ENCODE measurements at places on chromosomes 16 and 17. TPM values are rescaled to one million over a fixed set of nuclear protein-coding genes. Genes with fewer than 3 reads are reported as not detected.

DNA sequence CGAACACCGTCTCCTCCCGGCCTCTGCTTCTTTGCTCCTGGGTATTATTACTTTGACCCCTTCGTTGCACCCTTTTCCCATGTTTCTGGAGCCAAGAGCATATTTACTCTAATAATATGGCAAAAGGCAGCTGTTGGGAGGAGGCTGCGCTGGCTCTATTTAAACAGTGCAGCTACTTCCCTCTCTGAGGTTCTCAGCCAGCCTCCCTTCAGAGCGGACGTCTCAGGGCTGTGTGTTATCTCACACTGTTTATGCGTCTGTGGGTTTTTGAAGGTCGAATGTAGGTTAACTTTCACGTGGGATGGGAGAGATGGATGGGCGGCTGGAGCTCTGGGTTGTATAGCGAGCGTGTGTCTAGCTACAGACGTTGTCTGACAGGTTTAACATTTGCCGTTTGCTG, 45.3 kb downstream of the COX4I1 start:
- peak; percentile 52 for DNase-seq

GRCh38 chr16:87531418-87531817, 38.6 kb upstream of the ZCCHC14 start:
- no peak for DNase-seq

The CDH1 gene
- total RNA-seq: 770 TPM

The SGCA gene
- 4.7 TPM for total RNA-seq

The RNF157 gene
- 89.3 TPM for total RNA-seq

The CACNG4 gene
- total RNA-seq: 0.25 TPM

- peak; percentile 14 for DNase-seq
Measured at GRCh38 chr17:6495450-6496115, 51.3 kb downstream of the PIMREG start.

GRCh38 chr16:56300891-56301850, 109.9 kb downstream of the GNAO1 start:
- DNase-seq: no peak

GRCh38 chr17:57603978-57604377, 141.1 kb downstream of the CCDC182 start:
- peak; percentile 60 for DNase-seq

- DNase-seq: no peak
Measured at GRCh38 chr17:39563476-39563875, 44.2 kb downstream of the NEUROD2 start.

- no peak for DNase-seq
Measured at GRCh38 chr16:74372953-74373846, 2.9 kb upstream of the NPIPB15 start.

DNA sequence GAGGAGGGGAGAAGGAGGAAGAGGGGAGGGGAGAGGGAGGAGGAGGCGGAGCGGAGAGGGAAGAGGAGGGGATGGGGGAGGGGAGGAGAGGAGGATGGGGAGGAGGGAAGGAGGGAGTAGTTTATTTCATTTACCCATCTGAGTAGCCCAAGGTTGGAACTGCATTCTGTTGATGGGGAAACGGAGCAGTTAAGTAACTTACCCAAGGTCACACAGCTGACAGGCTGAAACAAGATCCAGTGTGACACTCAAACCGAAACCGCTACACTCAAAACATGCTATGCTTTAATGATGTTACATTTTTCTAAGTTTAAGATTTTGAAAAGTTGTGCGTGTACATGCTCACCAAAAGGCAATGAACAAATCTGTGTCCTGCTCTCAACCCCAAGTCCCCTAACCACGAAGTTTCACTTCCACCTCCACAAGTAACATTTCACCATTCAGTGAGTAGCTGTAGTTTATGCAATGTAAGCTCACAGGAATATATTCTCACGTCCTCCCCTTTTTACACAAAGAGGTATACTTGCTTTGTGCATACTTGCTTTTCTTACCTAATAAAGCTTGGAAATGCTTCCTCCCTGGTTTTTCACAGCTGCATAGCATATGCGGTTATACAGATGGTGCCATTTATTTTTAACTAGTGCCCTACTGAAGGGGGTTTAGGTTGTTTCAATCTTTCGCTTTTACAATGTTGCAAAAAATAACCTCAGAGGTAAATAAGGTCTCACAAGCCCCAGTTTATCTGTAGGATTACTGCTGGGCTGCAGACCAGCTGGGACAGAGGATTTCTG, 275.3 kb downstream of the PARN start:
- no peak for DNase-seq

- DNase-seq: no peak
Measured at GRCh38 chr17:57499648-57500049, 243.3 kb downstream of the MSI2 start.

GRCh38 chr17:29566473-29567303, at the start of gene ABHD15:
Gene ABHD15 (minus strand): TSS chr17:29567037. CDS start chr17:29566966, 71 bp downstream.
- DNase-seq: peak; percentile 83

The RAB11FIP4 gene
- total RNA-seq: 46.9 TPM

The MYO15B gene
- total RNA-seq: 575 TPM

The GPR139 gene
- total RNA-seq: not detected

- no peak for DNase-seq
Measured at GRCh38 chr16:12255473-12255872, 278.9 kb downstream of the SNX29 start.

GRCh38 chr16:49856672-49857330, 889 bp upstream of the ZNF423 start:
- DNase-seq: peak; percentile 82

The TMEM92 gene
- total RNA-seq: 3.4 TPM

GRCh38 chr17:4276514-4276913, 12.7 kb upstream of the ANKFY1 start:
- DNase-seq: no peak

DNA sequence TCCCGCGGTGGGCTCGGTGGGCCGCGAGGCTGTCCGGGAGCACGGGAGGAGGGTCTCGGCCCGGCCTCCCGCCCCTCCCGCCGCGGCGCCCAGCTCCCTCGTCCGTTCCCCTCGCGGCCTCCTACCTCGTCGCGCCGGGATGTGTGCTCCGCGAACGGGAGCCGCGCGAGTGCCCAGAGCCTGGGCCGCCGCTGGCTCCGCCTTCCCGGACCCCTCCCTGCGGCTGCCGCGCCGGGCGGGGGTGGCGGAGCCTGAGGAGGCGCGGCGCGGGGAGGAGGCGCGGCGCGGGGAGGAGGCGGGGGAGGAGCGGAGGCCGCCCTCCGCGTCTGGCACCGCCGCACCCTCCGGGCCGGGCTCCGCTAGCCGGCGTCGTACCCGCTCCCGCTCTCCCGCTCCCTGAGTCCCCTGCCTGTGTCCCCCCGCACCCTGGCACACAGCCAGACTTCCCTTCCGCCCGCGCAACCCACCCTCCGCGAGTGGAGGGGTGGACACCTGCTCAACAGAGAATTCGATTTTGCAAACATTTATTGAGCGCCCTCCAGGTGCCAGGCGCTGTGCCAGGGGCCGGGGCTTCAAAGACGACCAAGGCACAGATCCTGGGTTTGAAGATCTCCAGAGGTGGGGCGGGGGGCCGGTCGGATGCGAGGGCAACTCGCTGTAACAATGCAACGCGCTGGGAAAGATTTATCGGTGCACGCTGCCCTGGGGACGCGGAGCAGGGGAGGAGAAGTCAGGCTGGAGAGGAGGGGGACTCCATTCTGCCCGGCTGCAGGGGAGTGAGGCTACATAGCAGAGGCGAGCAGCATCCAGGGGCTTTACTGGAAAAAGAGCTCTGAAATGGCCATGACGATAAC, at the start of gene MPP3:
TSS of gene MPP3 (minus strand) at position 171 of the 854 bp plus-strand sequence. CDS start 1,240 bp downstream, outside the sequence.
- DNase-seq: peak; percentile 64

DNA sequence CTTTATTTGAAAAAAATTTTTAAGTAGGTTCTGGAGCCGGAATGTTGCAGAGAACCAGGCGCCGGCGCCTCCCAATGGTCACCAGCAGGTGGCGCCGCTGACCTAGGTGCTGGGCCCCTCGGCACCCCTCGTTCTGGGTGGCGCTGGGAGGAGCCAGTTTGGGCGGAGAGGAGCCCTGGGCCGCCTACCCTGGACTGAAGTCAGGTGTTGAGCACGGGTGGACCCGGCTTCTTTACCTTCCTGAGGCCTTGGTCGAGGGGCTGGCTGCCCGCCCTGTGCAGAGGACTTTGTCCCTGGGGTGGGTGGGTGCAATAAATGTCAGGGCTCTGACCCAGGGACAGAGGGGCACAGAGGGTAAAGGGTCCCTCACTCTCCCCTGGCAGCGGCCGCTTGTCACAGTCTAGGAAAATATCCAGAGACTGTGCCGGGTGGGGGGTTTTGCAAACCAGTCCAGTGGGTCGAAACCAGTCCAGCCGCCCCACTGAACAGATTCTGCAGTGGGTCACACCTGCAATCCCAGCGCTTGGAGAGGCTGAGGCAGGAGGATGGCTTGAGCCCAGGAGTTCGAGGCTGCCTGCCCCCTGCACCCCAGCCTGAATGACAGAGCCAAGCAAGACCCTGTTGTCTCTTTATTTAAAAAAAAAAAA, 30.1 kb upstream of the TNFRSF13B start:
- peak; percentile 87 for DNase-seq

The CFAP119 gene
- total RNA-seq: 7.8 TPM

DNA sequence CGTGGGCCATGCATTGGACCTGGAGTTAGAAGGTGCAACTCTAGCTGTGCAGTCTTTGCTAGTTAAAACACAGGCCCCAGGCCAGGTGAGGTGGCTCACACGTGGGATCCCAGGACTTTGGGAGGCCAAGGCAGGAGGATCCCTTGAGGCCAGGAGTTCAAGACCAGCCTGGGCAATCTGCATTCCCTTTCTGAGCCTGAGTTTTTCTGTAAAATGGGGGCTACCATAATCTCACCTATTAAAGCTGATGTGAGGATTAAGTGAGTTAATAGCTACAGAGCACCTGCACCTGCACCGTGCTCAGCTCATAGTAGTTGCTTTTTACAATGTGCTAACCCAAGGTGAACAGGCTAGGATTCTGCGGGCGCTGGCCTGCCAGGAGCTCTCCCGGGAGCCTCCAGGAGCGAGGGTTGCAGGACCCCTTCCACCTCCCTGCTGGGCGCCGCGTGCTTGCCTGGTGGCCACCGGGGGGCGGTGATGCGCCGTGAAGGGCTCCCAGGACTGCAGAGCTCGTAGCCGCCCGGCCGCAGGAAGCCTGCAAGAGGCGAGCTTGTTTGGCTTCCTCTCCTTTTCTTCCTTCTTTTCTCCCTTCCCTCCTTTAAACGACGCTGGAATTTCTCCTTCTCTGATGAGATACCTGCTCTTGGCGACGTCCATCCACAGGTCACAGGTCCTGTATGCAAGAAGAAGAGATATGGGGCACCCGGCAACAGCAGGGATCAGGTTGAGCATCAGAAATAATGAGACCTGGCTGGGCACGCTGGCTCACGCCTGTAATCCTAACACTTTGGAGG, 51.3 kb downstream of the ZFP90 start:
- DNase-seq: peak; percentile 75

The PMP22 gene
- total RNA-seq: 52.8 TPM

DNA sequence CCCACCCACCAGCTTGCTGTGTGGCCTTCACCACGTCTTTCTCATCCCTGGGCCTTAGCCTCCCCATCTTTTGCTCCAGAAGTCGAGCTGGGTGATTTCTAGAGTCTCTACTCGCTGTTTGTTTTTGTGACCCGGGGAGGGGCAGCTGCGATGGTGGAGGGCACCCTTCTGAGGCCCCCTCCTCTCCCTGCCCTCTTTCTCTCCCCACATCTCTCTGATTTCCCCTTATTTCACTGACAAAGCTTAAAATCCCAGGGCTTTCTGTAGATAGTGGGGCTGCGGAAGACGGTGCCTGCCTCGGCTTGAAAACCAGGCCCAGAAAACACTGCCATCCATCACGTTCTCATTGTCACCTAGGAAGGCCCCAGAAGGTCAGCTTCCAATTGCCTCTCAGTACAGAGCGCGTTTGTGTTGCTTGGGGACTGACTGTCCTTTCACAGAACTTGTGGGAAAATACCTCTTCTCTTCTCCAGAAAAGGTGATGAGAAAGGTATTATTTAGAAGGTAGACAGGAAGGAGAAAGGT, 95.1 kb downstream of the NTN1 start:
- no peak for DNase-seq

DNA sequence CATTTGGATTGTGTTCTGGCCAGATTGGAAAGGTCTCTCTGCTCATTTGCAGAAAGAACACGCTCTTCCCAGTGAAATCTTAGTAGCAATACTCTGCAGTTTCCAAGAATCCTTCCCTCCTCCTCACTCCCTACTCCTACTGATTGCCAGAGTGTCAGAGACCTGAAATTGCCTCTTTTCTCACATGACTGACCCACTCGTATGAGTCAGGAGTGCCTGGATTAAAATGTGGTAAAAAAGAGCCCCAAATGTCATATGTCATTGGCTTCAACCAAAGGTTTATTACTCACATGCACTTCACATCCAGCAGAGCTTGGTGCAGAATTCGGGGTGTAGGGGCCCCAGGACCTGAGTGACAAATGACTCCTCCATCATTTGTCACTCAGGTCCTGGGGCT, 39.7 kb upstream of the IRX3 start:
- DNase-seq: no peak

GRCh38 chr16:53881371-53881770, 177.4 kb downstream of the FTO start:
- DNase-seq: no peak

DNA sequence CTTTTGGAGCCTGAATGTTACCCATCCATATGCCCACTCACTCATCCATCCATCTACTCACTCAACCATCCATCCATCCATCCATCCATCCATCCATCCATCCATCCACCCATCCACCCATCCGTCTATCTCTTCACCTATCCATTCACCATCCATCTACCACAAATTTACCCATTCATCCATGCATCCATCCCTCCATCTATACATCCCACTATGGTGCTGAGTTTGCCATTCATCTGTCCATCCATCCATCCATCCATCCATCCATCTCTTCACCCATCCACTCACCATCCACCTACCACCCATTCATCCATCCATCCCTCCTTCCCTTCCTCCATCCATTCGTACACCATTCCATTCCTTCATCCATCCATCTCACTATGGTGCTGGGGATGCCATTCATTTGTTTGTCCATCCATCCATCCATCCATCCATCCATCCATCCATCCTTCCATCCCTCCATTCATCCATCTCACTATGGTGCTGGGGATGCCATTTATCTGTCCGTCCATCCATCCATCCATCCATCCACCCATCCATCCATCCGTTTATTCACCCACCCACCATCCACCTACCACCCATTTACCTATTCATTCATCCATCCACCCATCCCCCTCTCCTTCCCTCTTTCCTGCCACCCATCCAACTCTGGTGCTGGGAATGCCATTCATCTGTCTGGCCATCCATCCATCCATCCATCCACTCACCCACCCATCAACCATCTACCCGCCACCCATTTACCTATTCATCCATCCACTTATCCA, 39.7 kb downstream of the RGS9 start:
- DNase-seq: no peak

DNA sequence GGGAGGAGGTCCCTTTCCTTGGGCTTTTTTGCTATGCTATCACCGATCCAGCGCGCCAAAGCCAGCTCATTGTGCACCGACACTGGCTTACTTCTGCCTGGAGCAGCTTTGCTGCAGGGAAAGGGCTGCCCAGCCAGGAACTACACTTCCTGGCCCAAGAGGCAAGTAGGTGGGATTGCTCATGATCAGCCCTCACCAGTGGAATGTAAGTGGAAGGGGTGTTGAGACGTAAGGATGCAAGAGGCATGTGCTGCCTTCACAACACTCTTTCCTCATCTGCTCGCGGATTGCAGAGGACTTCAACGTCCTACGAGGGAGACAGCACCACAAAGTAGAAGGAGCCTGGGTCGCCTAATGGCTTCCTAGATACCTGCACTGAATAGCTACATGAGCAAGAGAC, 104.3 kb upstream of the FOXF1 start:
- no peak for DNase-seq
